Left ventricle myocardium inferior (tissue), 1 donor: ENCODE measurements at places on chromosomes 7 and 10.
A peak's percentile ranks its signal among the peaks of the same experiment; 100 is the strongest.

GRCh38 chr7:25897261-25897782, 254.7 kb upstream of the NFE2L3 start:
- DNase-seq, result no peak

GRCh38 chr7:92693519-92693918, 103.3 kb upstream of the FAM133B start:
- DNase-seq, result no peak

GRCh38 chr7:151904270-151904669, 27.4 kb upstream of the PRKAG2 start:
- DNase-seq, result no peak

GRCh38 chr7:17940951-17941431, 697 bp upstream of the SNX13 start:
- no peak for DNase-seq

DNA sequence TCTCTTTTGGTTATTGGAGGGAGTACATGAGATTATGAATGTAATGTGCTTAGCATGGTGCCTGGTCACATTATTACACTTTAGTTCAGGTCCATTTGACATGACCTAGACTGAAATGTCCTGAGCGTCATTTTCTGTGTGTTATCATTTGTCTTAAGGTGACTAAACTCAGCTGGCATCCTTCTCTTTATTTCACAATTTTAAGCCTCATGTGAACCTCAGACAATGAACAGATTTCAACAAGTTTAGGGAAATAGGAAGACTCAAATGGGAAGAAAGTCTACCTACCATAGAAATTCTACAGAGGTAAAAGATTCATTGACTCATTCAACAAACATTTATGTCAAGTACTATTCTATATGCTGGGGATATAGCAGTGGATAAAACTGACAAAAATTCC, 70.2 kb upstream of the EXOC6 start:
- no peak for DNase-seq

DNA sequence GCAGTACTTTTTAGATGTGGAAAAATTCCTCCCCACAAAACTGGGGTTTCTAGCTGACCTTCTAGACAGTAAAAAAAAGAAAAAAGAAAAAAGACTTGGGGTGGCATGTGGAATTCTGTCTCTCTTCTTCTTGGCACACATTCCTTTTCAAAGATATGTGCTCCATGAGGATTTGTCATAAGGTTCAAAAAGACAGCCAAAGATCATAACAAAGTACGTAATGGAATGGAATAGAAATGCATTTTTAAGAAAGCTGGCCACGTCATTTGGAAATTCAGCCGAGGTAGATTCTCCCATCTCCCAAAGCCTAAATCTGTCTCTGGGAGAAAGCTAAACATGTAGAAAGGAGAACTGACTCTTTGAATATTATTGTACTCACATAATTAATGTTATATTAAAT, 381.3 kb upstream of the NFE2L3 start:
- no peak for DNase-seq

- no peak for DNase-seq
Measured at GRCh38 chr10:117271427-117271826, 30.5 kb downstream of the SLC18A2 start.

DNA sequence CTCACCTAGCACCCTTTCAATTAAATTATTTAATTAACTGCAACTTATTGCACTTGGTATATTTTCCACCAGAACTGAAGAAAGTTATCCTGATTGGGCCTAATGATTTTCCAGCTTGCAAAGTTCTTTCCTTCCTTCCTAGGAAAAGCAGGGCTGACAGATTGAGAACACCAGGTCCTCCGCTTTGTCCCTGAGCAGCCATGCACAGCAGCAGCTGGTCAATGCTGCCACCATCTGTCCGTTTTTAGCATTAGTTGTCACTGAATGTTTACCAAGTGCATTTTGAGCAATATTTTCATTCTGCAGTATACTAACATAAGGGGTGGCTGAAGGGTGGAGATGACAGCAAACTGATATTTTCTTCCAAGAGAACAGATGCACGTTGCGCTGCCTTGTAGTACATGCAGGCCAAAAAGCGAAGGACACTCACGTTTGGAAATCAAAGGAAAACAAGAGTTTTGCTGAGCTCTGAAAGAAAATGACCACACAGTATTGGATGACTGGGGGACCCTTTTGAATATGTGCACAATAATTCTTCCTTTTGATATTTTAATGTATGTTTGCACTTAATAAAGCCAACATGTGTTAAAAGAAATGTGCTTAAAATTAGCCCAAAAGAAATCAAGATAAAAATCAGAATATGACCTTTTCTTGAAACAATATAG, 248.8 kb upstream of the PTN start:
- peak; percentile 36 for DNase-seq

DNA sequence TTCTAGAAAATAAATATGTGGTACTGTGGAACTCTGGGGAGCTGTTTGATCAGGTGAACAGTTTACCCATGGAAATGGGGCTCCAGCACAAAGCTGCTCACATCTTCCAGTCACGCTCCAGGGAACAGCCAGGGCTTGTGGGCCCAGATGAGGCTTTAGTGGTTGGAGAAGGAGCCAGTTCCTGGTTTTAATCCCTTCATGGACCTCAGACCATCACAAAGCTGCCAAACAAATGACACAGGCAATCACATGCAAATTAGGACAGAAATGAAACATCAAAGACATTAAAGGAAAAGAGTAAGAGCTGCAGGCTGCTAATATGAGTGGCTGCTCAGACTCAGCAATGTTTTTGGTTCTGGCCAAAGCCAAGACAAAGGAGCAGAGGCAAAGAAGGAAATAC, 2.2 kb upstream of the ATP6V0E2 start:
- no peak for DNase-seq

- DNase-seq, result no peak
Measured at GRCh38 chr7:156540619-156541165, 99.9 kb upstream of the RNF32 start.

- DNase-seq, result no peak
Measured at GRCh38 chr10:79985481-79986072, 36.7 kb upstream of the SFTPD start.

- DNase-seq, result no peak
Measured at GRCh38 chr7:2313450-2314208, 612 bp downstream of the SNX8 start.

GRCh38 chr7:17033245-17033644, 151.5 kb upstream of the AGR3 start:
- no peak for DNase-seq

- DNase-seq, result no peak
Measured at GRCh38 chr10:2881720-2882620, 185.4 kb upstream of the PFKP start.

DNA sequence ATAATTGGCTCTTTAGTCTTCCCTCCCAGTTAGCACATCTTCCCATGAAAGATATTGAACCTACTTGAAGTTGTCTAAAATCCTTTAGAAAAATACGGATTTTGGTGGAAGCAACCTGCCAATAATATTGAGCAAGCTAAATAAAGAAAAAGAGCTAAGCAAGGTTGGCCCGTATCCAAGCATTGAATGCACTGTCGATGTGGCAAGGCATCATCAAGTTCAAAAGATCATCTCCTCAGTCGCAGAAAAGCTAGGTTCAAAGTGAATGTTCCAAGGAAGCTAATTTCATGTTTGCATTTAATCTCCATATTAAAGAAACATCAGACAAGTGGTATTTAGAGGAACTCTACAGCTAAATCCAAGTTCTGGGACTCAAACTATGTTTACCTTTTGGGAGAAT, 206.0 kb downstream of the MTERF1 start:
- no peak for DNase-seq

DNA sequence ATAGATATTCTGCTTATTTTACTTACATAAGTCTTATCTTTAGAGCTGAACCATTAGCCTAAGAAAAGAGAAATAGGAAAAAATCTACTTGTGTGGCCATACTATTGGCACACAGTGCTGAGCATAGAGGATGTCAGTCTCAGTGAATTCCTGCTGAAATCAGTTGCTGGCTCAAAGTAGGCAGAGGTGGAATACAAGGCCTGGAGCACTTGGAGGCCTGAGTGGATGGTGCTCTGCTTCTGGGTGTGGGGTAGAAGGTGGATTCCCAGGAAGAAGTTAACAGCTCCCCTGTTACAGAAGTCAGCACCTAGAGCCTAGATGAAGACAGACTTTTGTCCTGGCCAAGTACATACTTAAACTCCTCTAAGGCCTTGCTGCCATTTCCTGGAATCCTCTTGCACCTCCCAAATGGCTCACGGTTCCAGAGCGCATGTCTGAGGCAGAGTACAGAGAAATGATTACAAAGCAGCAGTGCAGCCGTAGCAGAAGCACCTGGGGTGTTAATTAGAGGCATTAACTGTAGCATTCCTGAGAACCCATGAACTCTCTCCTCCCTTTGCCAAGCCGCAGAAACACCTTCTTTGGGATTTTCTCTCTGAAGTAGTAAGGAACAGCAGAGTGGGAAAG, 18.0 kb upstream of the XPNPEP1 start:
- no peak for DNase-seq

DNA sequence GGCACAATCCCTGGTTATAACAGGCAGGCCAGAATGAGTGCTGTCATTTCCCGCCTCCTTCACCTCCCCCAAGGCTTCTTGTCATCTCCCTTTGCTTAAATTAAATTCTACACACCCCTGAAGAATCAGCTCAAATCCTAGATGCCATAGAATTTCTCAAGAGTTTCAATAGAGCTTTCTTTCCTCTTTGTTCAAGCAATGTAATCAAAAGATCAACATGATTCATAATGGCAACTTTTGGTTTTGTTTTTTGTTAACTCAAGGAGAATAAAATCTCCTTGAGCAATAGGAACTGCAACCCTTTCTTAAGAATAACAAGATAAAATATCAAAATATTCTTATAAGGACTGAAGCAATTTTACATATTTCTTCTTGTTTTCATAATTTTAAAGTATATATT, 180.8 kb upstream of the CDK1 start:
- DNase-seq, result no peak

DNA sequence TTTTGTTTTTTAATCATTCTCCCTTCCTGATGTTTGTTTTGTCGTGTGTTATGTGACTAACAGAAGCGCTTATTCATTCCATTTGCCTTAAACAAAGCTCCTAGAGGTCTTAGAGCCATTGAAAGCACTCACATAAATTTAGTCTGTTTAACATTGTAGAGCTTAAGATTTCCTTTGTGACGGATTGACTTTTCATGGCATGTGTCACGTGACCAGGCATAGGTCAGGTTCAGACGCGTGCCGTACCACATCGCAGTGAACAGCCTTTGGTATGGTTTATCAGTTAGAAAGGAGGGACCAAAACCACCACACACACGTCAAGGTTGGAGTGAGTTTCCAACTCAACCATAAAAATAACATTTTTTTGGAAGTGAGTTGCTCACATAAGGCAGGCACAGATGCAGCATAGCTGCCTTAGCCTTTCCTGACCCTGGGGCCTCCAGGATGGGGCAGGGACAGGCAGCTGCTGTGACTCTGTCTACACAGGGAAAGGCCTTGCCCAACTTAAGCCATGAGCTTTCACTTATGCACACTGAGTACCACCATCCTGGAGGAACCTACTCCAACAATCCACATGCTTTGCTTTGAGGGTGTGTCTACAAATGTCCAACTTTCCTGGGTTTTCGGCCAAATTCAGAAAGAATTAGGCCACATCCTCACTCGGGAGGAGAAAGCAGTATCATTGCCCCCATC, 55.5 kb downstream of the WDFY4 start:
- no peak for DNase-seq

DNA sequence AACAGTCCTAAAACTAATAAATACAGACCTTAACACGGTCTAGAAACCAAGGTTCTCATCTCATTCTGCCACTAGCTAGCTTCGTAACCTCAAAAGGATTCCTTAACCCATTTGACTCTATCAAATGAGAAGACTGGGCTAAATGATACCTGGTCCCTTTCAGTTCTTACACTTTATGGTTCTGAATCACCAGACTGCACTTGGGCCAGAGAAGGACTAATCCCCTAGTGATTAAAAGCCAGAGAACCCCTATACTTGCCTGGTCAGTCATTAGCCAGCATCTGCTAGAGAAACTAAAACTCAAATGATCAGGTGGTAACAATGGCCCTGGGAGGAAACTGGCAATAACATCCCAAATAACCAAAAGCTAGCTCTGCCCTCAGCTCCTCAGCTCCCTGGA, 16.8 kb downstream of the TMEM243 start:
- DNase-seq, result no peak

DNA sequence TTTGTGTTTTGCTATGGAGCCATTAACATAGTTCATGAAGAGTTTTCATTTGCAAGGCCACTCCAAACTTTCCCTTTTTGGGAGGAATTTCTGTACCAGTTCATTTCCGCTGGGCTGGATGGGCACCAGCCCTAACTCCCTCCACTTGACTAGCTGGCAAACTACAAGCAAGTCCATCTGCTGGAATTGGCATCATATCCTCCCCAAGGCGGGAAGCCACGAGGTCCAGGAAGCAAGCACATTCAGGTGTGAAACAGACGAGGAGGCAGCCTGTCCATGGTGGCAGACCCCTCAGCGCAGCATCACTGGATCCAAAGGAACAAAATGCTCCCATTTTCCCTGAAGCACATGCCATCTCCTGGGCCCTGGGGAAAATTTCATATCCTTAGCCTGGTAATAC, 125.8 kb downstream of the ABLIM1 start:
- no peak for DNase-seq

DNA sequence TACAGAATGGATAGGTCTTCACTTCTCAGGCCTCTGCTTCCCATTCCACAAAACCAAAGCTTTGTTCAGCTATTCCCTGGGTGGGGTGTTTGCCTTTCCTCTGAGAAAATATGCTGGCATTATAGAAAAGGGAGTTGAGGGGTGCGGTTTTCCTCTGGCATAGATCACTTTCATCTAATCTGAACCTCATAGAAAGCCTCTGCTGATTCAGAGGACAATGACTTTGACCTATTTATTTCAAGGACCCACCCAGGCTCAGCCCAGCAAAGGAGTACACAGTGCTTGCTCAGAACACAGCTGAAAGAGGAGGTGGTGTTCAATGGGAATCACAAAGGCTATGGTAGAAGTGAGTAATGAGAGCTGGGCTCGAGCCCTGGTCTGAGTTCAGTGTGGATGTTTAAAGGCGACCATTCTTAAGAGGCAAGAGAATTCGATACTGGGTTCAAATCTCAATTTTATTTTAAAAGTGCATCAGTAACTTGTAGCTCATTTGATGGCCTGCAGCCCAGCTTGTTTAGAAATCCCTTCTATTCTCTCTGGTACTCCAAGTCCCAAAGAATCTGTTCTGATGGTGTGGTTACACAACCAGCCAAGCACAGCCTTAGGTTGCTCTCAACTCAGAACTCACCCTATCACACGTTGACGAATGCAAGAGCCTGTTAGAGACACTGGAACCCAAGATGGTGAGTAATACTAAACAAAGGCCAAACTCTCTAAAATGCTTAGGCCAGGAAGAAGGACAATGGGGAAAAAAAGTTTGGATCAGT, 1012.8 kb downstream of the LRMDA start:
- peak; percentile 26 for DNase-seq
